Ascending aorta (tissue), 2 donors: ENCODE measurements at places on chromosomes 5 and 9. TPM values are rescaled to one million over a fixed set of nuclear protein-coding genes. Genes with fewer than 3 reads are reported as not detected.

GRCh38 chr5:2752059-2752820 lies 763 bp upstream of the IRX2 start:
- peak overlapping the region; percentile 59 for H3K4me3 ChIP-seq
- H3K27ac ChIP-seq, result no peak overlapping the region
- DNase-seq, result no peak
- peaks cover 3% of the 10 kb centered on the region for H3K4me1 ChIP-seq

DNA sequence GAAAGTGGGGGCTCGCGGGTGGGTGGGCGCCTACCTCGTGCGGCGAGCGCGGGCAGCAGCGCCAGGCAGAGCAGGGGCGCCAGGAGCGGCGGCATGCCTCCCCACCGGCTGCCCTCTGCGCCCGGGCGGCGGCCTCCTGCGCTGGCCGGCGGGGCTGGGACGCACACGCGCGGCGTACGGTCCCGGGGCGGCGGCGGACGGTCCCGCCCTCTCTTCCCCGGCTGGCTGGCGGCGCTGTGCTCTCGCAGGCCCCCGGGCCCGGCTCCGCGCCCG lies 220 bp downstream of the NOTCH1 start:
- no peaks in the 10 kb centered on the region for H3K36me3 ChIP-seq
- peak overlapping the region; percentile 96 for H3K4me3 ChIP-seq
- no peak for DNase-seq
- peaks cover 19% of the 10 kb centered on the region for H3K4me1 ChIP-seq
- H3K27me3 ChIP-seq, result no peaks in the 10 kb centered on the region
- peak overlapping the region; percentile 85 for H3K27ac ChIP-seq

- no peaks in the 10 kb centered on the region for H3K4me1 ChIP-seq
- no peaks in the 10 kb centered on the region for H3K36me3 ChIP-seq
- no peak overlapping the region for H3K27ac ChIP-seq
- H3K4me3 ChIP-seq, result no peak overlapping the region
- no peaks in the 10 kb centered on the region for H3K27me3 ChIP-seq
Measured at GRCh38 chr5:66788556-66788955, 192.4 kb downstream of the MAST4 start.

DNA sequence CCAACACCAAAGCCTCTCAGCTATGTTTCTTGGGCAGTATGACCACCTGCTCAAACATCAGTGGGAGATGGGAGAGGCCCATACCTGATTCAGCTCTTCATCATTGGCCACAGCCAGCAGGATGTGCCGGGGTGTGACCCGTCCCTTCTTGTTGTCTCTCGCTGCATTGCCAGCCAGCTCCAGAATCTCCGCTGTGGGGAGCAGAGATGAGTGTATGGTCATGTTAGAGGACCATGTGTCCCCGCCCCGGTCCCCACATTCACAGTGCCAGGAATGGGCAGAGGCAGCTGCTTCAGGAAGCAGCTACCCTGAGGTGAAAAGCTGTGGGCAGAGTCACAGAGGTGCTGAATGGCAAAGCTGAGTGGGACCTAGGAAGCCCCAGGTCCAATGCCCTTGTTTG lies 29.1 kb downstream of the MACROH2A1 start:
- H3K27ac ChIP-seq, result no peak overlapping the region
- H3K4me1 ChIP-seq, result no peaks in the 10 kb centered on the region
- H3K4me3 ChIP-seq, result no peak overlapping the region
- H3K27me3 ChIP-seq, result no peaks in the 10 kb centered on the region
- no peak for DNase-seq

DNA sequence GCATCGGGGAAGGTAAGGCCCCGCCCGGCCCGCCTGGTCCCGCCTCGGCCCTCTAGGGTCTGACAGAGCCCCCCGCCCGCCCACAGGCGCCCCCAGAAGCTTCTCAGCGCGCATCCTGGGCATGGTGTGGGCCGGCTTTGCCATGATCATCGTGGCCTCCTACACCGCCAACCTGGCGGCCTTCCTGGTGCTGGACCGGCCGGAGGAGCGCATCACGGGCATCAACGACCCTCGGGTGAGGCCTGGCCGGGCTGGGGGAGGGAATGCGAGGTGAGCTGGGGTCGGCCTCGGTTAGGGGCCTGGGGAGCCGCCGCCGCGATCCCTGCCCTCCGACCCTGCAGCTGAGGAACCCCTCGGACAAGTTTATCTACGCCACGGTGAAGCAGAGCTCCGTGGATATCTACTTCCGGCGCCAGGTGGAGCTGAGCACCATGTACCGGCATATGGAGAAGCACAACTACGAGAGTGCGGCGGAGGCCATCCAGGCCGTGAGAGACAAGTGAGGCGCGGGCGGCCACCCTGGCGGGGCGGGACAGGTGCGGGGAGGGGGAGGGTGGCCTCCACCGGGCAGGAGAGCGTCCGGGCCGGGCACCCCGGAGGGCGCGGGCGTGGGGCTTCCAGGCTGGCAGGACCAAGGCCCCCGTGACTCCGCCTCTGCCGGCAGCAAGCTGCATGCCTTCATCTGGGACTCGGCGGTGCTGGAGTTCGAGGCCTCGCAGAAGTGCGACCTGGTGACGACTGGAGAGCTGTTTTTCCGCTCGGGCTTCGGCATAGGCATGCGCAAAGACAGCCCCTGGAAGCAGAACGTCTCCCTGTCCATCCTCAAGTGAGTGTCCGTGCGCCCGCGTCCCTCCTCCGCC lies 7.1 kb downstream of the LRRC26 start:
- H3K4me3 ChIP-seq, result peak overlapping the region; percentile 18
- no peaks in the 10 kb centered on the region for H3K36me3 ChIP-seq
- no peak overlapping the region for H3K27ac ChIP-seq
- H3K27me3 ChIP-seq, result peaks cover 68% of the 10 kb centered on the region
- no peak for DNase-seq
- H3K4me1 ChIP-seq, result peaks cover 14% of the 10 kb centered on the region

The SLC6A7 gene
- not detected for total RNA-seq

The ADAMTS2 gene
- total RNA-seq, result 51.0 TPM

The STRBP gene
- 0.43 TPM for total RNA-seq
